Caki2 (cell line): ENCODE measurements at places on chromosomes 6 and 20.

GRCh38 chr6:18422136-18422535 lies 35.0 kb downstream of the RNF144B start:
- no peak for DNase-seq

GRCh38 chr6:74087899-74088298 lies 391.9 kb downstream of the CD109 start:
- no peak for DNase-seq

DNA sequence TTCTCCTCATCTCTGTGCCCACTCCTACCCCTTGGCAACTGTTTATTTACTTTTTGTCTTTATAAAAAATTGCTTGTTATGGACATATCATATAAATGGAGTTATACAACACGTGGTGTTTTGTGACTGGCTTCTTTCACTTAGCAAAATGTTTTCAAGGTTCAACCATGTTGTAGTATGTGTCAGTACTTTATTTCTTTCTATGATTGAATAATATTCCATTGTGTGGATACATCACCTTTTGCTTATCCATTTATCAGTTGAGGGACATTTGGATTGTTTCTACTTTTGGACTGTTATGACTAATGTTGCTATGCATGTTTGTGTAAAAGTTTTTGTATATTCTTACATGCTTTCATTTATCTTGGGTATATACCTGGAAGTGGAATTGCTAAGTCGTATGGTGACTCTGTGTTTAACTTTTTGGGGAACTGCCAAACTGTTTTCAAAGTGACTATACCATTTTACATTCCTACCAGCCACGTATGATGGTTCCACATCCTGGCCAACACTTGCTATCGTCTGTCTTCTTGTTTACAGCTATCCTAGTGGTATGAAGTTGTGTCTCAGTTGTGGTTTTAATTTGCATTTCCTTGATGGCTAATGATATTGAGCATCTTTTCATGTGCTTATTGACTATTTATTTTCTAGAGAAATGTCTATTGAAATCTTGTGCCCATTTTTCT lies 84.4 kb downstream of the SLX4IP start:
- no peak for DNase-seq

DNA sequence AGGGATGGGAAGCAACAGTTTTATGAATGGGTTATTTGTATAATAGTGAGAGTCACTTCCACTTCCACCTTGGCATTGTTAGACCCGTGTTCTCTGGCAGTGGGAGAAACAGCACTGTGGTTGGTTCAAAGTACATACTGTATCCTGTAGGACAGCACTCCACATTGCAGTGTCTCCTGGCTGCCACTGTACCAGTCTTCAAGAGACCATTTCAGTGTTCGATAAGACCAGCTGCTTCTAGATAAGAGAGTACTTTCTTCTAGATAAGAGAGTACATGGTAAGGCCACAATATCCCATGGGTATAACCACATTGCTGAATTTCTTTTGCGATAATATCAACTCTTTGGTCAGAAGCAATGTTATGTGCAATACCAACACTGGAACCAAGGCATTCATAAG lies 28.8 kb downstream of the FITM2 start:
- no peak for DNase-seq

DNA sequence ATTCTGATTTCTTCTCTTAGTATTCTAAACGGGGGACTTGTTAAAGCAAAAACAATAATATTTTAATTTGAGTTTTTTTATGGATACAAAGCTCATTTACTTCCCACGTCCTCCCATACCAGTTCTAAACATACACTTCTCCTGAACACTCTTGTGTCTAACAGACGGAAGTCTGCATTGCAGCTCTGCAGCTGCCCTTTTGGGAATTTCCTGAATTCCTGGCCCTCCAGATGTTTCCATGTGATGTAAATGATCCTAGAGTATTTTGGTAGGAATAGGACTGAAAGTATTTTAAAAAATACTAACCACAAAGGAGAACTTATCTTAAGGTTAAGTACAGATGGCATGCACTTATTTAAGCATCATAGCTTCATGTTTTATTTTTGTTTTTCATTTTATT lies 886.7 kb downstream of the TBC1D32 start:
- no peak for DNase-seq

- no peak for DNase-seq
Observed at GRCh38 chr6:54861905-54862616, 15.5 kb downstream of the FAM83B start.

DNA sequence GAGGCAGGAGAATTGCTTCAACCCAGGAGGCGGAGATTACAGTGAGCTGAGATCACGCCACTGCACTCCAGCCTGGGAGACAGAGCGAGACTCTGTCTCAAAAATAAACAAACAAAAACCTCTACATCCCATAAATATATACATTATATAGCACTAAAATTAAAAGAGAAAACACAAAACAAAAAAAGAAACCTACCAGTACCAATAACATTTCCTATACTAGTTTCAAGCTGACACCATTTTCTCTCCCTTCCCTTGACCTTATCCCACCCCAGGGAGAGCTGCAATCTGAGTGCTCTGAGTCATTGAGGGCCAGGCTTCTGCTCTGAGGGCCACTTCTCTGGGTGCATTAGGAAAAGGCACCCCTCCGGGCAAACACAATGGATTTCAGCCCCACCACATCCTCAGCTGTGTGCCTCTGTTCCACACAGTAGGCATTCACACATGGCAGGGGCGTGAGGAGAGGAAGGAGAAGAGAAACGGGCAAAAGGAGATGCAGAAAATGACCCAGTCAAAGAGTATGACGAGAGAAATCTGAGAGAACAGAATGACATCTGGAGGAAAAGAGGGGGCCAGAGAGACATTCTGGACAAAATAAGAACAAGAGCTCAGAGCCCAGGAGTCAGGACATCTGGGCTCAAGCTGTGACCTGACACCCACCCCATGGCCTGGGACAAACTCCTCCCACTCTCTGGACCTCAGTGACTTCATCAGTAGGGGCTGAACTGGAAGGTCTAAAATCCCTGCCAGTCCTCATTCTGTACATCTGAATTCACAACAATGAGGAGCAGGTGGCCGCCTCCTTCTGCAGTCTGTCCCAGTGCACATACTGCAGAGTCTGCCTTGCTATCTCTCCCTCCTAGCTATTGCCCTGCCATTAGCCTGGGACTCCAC lies 18.2 kb downstream of the TRIM26 start:
- DNase-seq: no peak

DNA sequence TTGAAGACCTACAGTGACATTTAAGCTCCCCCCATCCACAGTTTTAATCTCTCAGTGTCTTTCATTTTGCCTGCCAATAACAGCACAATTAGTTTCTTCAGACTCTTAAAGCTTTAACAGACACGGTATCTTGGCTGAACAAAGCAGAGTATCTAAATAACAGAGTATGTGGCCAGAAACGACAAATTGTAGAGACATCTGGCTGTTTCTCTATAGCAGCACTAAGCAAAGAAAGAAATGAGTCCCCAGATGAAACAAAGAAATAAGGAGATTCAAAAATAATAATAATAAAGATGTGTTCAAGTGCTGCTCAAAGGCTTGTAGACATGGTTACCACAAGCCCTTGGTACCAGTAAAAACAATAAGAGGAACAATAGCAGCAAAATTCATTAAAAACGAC lies 97.8 kb upstream of the HDAC2 start:
- no peak for DNase-seq
